Renal cortical epithelial cell (primary cell): ENCODE measurements at places on chromosomes 12 and 14. TPM values are rescaled to one million over a fixed set of nuclear protein-coding genes. Genes with fewer than 3 reads are reported as not detected.

The TRAF3 gene
- 40.1 and 59.5 TPM in 2 replicates for total RNA-seq

The KRT80 gene
- 26.3 and 27.3 TPM in 2 replicates for total RNA-seq

The KITLG gene
- total RNA-seq: 37.3 and 189 TPM in 2 replicates

The DPPA3 gene
- total RNA-seq: not detected in 2 replicates

The WNT1 gene
- total RNA-seq: not detected in 2 replicates

The NPAS3 gene
- total RNA-seq: 0.70 TPM in 1 of 2 replicates, not detected in the other

The AKAP6 gene
- 2.4 and 5.1 TPM in 2 replicates for total RNA-seq

The MLXIP gene
- 16.1 and 58.8 TPM in 2 replicates for total RNA-seq

The ADGRD1 gene
- total RNA-seq: 0.05 TPM in 1 of 2 replicates, not detected in the other

DNA sequence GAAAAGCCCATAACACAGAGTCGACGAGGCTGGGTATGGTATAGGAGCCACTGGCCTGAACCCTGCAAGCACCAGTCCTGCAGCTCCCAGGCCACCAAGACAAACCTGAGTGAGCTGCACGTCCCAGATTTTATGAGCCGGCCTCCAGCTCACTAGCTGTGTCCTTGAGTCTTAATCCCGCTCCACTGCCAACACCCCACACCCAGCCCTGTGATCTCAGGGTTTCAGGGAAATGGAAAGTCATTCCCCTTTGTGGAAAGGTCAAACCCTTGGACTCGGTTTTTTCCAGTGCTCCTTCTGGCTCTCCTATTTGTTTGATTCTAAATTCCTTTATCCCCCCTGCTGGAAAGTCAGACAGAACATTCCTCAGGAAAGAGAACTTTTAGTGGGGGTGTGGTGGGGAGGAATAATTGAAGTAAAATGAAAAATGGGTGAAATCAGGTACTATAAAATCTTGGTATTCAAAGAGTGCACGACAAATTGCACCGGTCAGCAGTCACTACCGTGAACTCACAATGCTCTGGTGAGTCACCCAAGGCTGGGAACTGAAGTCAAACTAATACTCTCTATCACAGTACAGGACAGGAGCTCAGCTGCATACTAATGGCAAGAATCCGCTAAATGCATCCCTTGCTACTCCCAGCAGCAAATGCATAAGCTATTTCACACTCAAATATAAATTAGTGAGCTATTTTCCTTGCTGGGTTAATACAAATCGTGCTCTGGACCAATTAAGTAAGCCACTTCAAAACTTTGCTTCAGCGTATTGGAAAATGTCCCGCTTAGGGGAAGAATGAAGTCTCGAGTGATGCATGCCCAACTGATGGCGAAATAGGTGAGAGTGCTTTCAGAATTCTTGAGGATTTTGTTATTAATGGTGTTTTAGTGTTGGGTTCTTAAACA lies 9.0 kb downstream of the PITPNM2 start:
- DNase-seq: peak; percentile 96

- peak; percentile 38 for DNase-seq
These were observed 197.4 kb upstream of the PRMT8 start for GRCh38 chr12:3293446-3294161.

DNA sequence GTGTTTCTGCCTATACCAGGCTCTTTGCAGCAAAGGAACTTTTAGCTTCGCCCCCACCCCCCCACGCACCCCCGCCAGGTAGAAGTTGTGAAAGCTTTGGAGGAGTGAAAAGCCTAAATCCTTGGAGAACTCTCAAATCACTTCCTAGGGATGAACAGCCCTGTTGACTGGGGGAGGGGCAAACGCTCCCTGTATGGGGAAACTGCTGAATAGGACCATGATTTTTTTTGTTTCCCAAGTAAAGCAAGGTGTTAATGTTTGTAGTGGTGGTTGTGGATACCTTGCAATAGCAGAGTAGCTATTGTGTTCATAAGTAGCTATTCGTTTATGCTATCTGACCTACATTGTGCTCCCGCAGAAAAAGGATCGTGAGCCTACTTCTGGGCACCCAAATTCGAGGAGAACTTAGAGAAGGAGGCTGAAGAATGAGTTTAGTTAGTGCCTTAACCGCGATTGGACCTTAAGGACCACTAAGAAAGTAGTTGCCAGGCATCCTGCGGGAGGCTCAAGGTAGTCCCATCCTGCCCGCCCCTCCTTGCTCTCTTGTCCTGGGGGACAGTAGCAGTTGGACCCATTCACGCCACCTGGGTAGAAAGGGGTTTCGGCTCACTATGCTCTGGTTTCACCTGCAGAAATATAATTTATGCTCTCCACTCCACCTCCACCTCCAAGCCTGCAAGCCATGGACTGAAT lies 901 bp upstream of the NFKBIA start:
- no peak for DNase-seq

- DNase-seq: peak; percentile 22
These were observed 193.4 kb downstream of the RASSF9 start for GRCh38 chr12:85642808-85643207.

DNA sequence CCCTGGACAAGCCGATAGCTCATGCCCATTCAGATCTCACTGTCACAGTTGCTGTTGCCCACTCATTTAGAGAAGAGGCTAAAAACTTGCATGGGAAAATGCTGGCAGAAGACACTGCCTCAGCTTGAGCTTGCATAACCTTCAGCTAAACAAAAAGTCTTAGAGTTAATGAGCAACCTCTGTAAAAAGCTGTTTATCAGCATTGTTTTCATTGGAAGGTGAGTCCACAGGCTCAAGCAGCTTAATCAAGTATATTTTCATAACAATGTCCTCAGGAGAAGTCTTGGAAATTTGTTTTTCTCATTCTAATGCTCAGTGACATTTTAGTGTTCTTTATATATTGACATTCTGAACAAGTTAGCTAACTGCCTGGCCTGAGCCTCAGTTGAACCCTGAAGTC lies 872.9 kb downstream of the TMTC2 start:
- DNase-seq: peak; percentile 3

- DNase-seq: no peak
These were observed 8.4 kb downstream of the DEGS2 start for GRCh38 chr14:100150932-100151587.

GRCh38 chr12:44873898-44874297 lies 2.2 kb downstream of the NELL2 start:
- peak; percentile 25 for DNase-seq

- no peak for DNase-seq
These were observed at the start of gene FAIM2 for GRCh38 chr12:49903700-49904423. FAIM2 (minus strand) TSS chr12:49903900; CDS start chr12:49903792, 108 bp downstream.

GRCh38 chr12:8996682-8997405 lies 7.5 kb downstream of the KLRG1 start:
- DNase-seq: peak; percentile 71

DNA sequence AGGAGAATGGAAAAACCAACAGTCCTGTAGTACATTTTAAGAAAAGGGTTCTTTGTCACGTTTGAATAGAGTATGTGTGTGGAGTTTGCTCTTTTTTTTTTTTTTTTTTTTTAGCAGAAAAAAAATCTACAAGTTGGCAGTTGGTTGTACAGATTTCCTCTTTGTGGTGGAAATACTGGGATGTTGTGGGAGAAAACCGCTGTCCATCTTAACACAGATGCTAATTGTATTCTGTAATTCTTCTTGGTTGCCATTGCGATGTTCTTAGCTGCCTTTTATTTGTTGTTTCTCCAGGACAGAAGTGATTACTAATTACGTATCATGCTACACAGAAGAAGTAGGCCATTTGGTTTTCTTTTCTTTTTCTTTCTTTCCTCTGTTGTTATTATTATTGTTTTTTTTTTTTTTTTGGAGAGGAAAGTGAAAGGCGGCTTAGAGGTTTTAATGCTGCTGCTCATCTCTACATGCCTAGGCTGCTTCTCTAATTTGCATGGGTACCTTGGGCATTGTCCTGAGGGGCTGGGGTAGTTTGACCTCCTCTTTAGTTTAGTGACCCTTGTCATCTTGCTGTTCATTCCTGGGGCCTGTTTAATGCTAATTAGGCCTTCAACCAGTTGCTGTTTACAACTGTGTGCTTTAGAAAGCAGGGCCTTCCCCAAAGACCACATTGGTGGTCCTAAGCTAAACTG lies 94.7 kb downstream of the TMTC2 start:
- no peak for DNase-seq

GRCh38 chr14:89027097-89027740 lies 202.8 kb downstream of the TTC8 start:
- DNase-seq: no peak

GRCh38 chr12:50618864-50619609 lies 114.3 kb downstream of the DIP2B start:
- peak; percentile 92 for DNase-seq

- DNase-seq: no peak
These were observed 31.3 kb upstream of the CMAS start for GRCh38 chr12:22014783-22015144.
